ENCODE measurements at places on chromosomes 13 and 19.

- ATAC-seq = no peak
Measured at GRCh38 chr13:58594747-58595600, 963.4 kb downstream of the PCDH17 start.

- peak; percentile 73 for ATAC-seq
Measured at GRCh38 chr19:51511353-51511752, 9.8 kb upstream of the SIGLEC12 start.

- ATAC-seq = no peak
Measured at GRCh38 chr19:411723-412355, 2.9 kb upstream of the C2CD4C start.

DNA sequence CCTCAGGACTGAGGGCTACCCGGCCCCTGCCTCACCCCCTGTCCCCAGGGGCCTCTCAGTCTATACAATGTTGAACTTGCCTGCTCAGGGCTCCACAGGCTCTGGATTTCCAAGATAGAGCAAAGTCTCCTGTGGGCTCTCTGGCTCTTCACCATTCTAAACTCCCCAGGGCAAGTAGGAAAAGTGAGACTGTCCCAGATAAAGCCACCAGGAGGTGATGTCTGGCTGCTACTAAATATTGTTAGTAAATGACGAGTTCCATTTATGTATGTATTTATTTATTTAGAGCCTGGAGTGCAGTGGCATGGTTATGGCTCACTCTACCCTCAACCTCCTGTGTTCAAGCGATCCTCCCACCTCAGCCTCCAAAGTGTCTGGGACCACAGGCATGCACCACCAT, 73.6 kb upstream of the SIAH3 start:
- no peak for ATAC-seq

DNA sequence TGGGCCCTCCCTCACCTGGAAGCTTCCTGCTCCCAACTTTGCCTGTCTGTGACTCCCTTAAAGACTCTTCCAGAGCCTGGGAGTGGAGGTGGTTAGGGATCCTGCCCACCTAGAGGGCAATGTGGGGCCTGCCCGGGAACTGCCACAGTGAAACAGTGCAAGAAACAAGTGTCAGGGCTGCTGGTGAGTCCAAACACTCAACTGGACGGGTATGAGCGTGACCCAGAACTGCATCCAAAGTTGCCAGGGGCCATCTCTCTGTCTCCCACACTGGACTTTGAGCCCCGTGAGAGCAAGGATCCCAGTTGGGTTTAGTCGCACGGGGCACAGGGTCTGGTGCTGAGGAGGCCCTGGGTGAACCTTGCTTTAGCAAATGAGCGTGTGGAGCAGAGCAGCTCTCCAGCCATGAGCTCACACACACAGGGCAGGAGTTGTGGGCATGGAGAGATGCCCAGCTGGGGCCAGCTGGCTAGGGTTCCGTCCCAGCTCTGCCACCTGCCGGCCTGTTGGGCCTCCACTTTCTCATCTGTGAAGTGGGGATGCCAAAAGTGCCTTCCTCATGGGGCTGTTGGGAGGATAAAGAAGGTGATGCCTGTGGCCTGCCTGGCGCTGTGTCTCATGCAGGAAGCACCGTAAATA, 2.8 kb upstream of the NUMBL start:
- no peak for ATAC-seq

DNA sequence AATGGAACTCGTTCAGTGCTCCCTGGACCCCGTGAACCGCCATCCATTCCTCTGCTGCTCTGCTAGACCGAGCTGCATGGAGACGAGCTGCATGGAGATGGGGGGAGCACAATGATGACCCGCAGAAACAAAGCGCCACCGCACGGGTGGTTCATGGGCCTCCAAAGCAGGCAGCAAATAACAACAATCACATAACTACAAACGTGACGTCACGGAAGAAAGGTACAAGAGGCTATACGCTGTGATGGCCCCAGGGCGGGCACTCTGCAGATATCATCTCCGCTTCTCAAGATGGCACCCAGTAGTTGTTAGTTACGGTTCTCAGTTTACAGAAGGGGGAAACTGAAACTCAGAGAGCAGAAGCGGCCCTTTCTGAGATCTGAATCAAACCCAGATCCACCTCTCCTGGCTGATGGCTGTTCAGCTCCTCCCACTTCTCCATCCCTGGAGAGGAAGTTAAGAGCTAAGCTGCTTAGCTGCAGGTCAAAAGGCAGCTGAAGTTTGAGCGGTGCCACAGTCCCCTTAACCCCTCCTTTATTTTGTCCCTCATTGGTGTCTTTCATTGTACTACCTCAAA, 1.7 kb downstream of the ATP13A1 start:
- peak; percentile 31 for ATAC-seq

DNA sequence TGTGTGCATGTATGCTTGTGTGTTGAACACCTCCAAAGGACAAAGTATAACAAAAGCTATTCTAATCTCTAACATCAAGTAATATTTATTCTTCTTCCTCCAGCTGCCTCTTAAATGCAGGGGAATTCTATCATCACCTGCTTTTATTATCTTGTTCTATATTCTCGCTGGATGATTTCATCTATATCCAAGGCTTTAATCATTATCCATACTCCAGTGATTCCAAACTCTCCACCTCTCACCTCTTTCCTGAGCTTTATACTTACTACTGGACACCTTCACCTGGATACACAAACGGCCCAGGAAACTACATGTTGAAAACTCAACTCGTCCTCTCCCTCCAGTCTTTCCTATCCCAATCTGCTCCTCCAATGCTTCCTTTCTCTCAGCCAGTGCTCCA, 418.6 kb downstream of the KLF5 start:
- no peak for ATAC-seq

DNA sequence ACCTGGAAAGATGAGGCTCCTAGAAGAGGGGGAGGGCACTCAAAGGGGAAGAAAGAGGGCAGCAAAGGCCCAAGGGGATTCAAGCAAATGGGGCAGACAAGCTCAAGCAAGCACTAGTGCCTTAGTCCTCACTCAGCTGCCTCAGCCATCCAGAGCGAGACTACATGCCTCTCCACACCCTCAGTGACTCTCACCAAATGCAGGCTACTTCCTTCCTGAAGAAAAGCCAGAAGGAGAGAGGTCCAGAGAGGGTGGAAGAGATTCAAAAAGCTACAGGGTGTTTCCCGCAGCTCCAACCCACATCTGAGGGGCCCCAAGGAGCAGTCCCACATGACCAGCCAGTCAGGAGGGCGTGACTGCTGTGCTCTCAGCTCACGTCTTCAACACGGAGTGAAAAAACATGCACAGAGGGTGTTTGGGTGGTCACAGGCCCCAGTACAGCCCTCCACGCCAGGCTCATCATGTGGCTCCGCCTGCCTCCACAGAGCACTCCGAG, 40.5 kb downstream of the MIPEP start:
- ATAC-seq = no peak

GRCh38 chr13:96825653-96826052, 168.6 kb downstream of the OXGR1 start:
- ATAC-seq = no peak

GRCh38 chr19:13078897-13079541, 23.6 kb downstream of the LYL1 start:
- ATAC-seq = no peak

- no peak for ATAC-seq
Measured at GRCh38 chr13:31116224-31116623, 45.5 kb downstream of the HSPH1 start.

DNA sequence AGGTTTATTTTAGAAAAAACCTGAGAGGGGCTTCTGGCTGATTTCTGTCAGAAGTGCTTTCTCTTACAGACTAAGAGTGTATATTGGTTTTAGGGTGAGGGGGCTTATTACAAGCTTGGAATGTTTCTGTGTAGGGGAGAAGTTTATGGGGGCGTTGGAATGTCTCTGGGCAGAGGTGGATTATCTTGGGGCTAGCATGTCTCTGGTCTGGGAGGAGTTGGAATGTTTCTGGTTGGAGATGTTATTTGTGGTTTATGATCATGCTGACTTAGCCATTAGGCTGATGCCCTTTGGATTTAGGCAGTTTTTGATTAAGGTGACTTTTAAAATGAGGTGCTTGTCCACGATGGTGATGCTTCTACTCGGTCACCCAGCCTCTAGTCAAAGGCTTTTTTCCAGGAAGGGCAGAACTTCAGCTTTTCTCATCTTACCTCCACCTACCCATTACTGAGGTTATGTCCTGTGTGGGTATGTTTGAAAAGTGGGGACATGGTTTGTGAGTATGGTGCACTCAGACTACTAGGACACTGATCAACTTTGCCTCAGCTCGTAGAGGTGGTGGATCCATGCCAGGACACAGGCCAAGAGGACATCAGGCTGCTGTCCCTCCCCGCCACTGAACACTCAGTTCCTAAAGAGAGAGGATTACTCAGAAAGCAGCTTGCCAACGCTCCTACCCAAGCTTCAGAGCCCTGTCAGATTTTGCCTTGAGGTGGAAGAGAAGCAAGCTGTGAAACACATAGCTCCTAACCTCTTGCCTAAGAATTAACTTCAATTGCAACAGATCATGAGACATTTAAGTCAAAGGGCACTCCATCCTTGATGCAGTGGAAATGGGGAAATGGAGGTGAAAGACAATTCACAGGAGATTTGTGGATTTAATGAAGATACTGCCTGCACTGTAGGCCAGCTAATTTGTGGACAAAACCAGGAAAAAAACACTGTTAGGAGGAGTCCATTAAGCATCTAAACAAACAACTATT, 63.6 kb downstream of the ZNF44 start:
- no peak for ATAC-seq

DNA sequence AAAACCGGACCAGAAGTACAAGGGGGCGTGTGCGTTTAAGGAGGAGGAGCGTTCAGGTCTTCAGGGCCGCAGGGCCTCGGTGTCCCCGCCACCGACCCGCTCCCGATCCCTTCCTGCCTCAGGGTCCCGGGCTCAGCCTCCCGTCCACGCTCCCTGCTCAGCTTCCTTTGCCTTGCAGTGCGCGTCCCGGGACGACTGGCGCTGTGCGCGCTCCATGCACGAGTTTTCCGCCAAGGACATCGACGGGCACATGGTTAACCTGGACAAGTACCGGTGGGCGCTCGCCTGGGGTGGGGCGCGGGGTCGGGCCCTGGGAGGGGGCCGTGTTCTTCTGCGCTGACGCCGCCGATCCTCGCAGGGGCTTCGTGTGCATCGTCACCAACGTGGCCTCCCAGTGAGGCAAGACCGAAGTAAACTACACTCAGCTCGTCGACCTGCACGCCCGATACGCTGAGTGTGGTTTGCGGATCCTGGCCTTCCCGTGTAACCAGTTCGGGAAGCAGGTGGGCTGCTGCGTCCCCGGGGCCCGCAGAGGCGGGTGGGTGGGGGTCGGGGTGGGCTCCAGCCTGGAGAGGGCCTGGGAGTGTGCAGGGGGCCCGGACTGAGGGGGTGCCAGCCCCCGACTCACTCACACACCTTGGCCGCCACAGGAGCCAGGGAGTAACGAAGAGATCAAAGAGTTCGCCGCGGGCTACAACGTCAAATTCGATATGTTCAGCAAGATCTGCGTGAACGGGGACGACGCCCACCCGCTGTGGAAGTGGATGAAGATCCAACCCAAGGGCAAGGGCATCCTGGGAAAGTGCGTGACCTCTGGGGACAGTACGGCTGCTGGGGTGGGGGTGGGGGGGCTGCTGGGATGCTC, 1.4 kb downstream of the GPX4 start:
- ATAC-seq = no peak

GRCh38 chr13:113518076-113518803, 27.7 kb upstream of the DCUN1D2 start:
- no peak for ATAC-seq

- ATAC-seq = no peak
Measured at GRCh38 chr13:36405151-36405550, 27.1 kb upstream of the CCNA1 start.

- no peak for ATAC-seq
Measured at GRCh38 chr19:13007292-13008045, 12.2 kb downstream of the NFIX start.

- no peak for ATAC-seq
Measured at GRCh38 chr13:28497143-28497876, 2.4 kb upstream of the FLT1 start.

- no peak for ATAC-seq
Measured at GRCh38 chr13:57666131-57666953, 34.8 kb downstream of the PCDH17 start.

DNA sequence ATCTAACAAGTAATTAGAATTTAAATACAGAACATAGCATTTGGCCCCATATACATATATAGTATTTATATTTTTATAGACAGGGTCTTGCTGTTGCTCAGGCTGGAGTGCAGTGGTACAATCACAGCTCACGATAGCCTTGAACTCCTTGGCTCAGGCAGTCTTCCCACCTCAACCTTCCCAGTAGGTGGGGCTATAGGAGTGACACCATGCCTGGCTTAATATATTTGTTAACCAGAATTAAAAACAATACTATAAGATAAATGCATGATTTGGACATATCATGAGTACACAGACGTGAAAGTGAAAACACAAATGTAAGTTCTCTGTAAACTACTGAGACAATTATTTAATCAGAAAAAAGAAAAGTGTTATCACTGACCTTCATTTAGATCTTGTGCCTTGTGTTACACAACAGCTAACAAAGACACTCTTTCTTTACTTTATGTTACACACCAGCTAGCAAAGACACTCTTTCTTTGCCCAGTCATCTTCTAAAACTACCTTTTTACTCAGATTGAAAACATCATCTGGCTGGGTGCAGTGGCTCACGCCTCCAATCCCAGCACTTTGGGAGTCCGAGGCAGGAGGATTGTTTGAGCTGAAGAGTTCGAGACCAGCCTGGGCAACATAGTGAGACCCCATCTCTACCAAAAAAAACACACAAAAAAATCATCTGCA, 22.6 kb downstream of the CARS2 start:
- ATAC-seq = no peak

DNA sequence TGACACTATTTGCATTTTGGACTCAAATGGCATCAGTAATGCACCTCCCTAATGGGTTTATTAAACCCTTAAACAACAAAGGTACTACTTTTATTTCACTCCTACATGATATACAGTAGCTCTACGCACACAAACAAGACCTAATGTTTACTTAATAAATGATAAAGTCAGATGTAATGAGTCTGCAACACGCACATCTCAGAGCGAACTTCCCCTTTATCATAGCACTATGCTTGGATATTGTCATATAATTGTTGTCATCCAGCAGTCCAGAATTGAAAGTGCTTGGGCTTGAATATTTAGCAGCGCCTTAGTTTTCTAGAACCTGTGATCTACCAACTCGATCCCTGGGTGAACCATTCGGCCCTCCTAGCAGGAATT, 772 bp downstream of the PARP4 start:
- no peak for ATAC-seq

- no peak for ATAC-seq
Measured at GRCh38 chr19:41415154-41415571, 12.0 kb downstream of the B3GNT8 start.
